Uterus (tissue), 4 donors: ENCODE measurements at places on chromosomes 2 and 18. TPM values are rescaled to one million over a fixed set of nuclear protein-coding genes. Genes with fewer than 3 reads are reported as not detected.

- DNase-seq: peak; percentile 51
Observed at GRCh38 chr18:70288851-70289328, at the start of gene SOCS6. Gene SOCS6, plus strand, starts transcription at chr18:70289045. Its CDS starts 35,624 bp downstream, at chr18:70324669.

DNA sequence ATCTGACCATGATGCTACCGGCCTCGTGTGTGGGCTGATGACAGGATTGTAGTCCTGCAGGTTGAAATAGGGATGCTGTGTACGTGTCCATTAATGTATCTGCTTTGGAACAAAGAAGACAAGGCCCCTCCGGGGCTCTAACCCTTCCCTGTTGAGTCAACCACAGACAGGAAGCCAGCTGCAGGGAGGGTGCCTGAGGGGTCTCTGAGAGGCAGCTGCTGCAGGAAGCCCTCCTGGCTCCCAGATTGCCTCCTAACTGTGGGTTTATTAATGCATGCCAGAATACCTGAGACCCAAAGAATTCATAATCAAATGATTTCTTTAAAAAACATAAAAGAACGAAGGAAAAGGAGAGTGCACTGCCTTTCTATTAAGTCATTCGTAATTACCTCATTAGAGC lies 140.4 kb downstream of the CELF4 start:
- DNase-seq: no peak

GRCh38 chr2:203909974-203910373 lies 26.6 kb upstream of the ICOS start:
- DNase-seq: no peak

DNA sequence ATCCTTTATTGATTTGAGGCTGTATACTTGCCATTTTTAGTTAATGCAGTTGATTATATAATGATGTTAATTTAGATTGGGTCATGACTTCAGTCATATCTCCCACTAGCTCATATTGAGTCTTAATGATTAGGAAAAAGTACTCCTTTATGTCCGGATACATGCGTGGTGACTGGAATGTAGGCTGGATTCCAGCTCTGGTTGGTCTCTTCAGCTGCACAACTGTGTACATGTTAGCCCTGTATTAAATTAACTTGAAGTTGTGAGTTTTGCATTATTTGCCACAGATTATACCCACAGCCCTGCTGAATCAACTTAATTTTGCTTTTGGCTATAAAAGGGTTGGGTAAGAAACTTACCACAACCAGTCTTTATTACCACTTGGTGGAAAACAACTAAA lies 22.5 kb downstream of the MOB4 start:
- DNase-seq: no peak

- no peak for DNase-seq
Observed at GRCh38 chr2:48723129-48723528, 32.4 kb downstream of the LHCGR start.

- DNase-seq: no peak
Observed at GRCh38 chr18:51621864-51622160, 424.3 kb upstream of the MEX3C start.

GRCh38 chr2:2828774-2829368 lies 497.8 kb upstream of the MYT1L start:
- no peak for DNase-seq

DNA sequence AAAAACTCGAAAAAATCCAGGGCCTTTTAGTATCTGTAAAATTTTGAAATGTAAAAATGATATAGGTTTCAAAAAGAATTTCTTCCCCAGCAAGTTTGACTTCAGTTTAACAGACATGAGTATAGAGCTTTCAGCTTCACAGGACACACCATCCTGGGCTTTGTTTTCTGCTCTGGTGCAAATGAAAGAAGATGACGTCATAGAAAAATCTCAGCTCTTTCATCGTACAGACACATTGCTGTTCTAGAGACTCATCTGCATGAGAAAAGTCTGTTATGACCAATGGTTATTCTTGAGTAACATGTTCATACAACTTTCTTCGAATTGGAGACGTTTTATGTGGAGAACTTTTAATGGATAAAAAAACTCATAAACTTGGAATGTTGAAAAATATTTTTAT lies 111.7 kb upstream of the DYNAP start:
- DNase-seq: no peak

The RALB gene
- 81.3 TPM for total RNA-seq

The SLC1A4 gene
- 8.2 TPM for total RNA-seq
